Left colon (tissue), 2 donors: ENCODE measurements at places on chromosomes 3 and 15. TPM values are rescaled to one million over a fixed set of nuclear protein-coding genes. Genes with fewer than 3 reads are reported as not detected.

- DNase-seq, result no peak
Observed at GRCh38 chr3:162112719-162113118, 616.1 kb downstream of the OTOL1 start.

The AADAC gene
- not detected for total RNA-seq

GRCh38 chr15:63876085-63876662 lies 42.4 kb upstream of the HERC1 start:
- DNase-seq, result no peak

- no peak for DNase-seq
Observed at GRCh38 chr3:101266566-101266965, 53.8 kb downstream of the IMPG2 start.

The CNTN6 gene
- not detected for total RNA-seq

The CD200 gene
- total RNA-seq, result 4.6 TPM

GRCh38 chr15:70770863-70771262 lies 7.5 kb upstream of the UACA start:
- no peak for DNase-seq

- no peak for DNase-seq
Observed at GRCh38 chr3:23209747-23210487, 6.8 kb downstream of the UBE2E2 start.

GRCh38 chr3:87498358-87499080 lies 222.1 kb upstream of the POU1F1 start:
- no peak for DNase-seq
